ENCODE measurements at places on chromosomes 7 and 10.

GRCh38 chr10:97684866-97685394, 2.1 kb downstream of the AVPI1 start:
- no peak for DNase-seq

- DNase-seq, result peak; percentile 15
Measured at GRCh38 chr10:79938728-79939406, 10.0 kb downstream of the SFTPD start.

- DNase-seq, result no peak
Measured at GRCh38 chr10:133422807-133423771, 1.3 kb downstream of the SPRN start.

DNA sequence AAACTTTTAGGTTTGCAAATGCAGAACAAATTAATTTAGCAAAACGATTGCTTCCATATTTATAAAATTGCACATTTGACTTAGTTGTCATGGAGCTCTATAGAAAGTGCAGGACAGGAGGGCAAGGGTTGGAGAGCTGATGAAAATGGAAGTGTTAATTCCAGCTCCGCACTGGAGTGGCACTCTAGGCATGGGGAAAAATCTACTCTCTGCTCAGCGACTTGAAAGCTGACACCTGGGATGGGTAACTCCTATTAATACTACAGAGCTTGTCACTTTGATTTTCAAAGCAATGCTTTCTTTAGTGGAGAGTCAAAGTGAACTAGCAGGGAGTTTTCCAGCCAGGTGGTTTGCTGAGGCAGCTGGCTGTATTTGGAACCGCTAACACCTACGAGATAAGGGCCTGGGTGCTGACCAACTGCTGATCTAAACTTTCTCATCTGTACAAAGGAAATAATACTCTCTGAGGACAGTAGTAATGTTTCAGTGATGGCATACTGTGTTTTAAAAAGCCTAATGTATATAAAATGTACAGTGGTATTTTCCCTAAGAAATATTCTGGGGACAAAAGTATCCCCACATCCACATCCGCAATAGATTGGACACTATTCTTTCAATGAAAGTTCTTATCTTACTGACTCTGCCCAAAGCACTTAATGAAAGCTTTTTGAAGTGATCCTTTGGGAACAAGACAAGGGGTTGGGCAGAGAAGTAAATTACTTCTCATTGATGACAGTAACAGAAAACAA, 444.3 kb downstream of the GPAM start:
- DNase-seq, result no peak

GRCh38 chr10:61815496-61815895, 86.0 kb upstream of the ARID5B start:
- DNase-seq, result no peak

DNA sequence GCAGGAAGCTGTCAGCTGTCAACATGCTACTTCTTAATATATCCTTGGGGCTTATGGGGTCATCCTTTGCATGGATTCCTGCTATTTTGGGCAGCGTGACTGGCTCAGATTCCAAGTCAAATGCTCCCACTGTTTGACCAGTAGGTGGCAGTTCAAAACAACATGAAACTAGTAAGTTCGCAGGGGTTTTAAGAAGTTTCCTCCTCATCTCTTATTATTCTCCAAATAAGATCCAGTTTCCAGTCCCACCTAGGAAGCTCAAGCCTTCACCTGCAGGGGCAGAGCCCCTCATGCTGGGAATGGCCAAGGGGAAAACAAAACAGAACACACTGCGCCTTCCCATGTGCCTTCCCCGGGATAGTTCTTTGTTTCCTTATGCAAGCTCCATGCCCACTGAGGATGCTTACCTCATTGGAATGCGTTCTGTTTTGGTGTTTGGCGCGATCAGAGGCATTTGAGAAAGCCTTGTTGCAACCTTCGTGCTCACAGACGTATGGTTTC, 259.8 kb downstream of the GLI3 start:
- no peak for DNase-seq

DNA sequence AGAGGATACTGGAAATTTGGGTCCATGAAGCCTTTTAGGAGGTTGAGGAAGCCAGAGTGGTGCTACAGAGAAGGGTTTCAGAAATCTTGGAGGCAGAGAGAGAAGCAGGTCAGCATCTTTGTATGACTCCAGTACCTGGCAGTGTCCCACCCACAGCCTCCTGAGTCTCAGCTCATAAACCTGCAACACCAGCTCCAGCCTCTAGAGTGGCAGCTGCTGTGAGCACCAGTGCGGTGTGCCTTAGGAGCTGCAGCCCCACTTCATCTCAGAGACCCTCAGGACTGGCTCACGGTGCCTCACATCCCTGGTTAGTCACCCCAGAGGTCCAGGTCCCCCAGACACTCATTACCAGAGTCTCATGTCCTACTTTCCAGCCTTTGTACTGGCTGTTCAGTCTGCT, 84.8 kb upstream of the PRKAR2B start:
- peak; percentile 35 for DNase-seq

DNA sequence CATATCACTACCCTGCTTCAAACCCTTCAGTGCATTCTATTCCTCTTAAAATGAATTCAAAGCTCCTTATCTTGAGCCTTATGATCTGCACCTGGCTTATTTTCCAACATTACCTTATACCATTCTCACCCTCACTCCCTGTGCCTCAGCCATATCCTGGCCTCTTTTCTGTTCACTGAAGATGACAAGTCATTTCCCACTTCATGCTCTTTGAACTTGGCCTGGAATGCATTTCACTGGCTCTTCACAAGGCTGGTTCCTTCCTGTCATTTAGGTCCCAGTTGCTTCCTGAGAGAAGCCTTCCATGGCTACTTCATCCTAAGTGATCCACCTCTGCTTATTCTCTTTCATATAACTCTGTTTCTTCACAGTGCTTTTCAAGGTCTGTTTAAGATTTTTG, 3.2 kb upstream of the LIPF start:
- DNase-seq, result no peak

- no peak for DNase-seq
Measured at GRCh38 chr10:48776528-48776927, 91.9 kb downstream of the WDFY4 start.

DNA sequence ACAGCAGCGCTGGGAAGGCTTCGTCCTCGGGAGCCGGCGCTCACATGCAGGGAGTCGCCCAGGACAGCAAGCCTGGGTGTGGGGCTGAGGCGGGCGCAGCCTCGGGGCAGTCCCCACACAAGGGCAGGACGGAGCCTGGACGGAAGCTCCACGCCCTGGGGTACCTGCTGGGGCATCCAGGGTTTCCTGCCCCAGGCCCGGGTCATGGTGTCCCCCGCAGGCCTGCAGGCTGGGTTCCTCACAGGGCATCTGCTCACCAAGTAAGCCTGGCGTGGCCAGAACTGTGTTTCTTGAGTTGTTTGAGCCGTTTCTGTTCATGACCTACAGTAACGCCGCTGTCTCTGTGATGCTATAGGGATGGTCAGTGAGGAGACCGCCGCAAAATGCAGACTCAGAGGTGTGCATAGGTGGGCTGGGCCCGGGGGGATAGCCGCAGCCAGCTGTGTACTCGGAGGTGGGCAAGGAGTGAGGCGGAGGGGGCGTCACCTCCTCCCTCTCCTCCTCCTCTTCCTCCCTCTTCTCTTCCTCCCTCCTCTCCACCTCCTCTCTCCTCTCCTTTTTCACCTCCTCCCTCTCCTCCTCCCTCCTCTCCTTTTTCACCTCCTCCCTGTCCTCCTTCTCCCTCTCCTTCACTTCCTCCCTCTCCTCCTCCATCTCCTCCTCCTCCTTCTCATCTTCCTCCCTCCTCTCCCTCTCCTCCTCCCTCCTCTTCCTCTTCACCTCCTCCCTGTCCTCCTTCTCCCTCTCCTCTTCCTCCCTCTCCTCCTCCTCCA, 438.9 kb downstream of the DNAJB6 start:
- no peak for DNase-seq

- no peak for DNase-seq
Measured at GRCh38 chr10:98684019-98684899, 237.5 kb upstream of the HPS1 start.

All from BE2C (cell line).